Frontal cortex (tissue), 4 donors: ENCODE measurements at places on chromosomes 5 and 9.
A peak's percentile ranks its signal among the peaks of the same experiment; 100 is the strongest.

DNA sequence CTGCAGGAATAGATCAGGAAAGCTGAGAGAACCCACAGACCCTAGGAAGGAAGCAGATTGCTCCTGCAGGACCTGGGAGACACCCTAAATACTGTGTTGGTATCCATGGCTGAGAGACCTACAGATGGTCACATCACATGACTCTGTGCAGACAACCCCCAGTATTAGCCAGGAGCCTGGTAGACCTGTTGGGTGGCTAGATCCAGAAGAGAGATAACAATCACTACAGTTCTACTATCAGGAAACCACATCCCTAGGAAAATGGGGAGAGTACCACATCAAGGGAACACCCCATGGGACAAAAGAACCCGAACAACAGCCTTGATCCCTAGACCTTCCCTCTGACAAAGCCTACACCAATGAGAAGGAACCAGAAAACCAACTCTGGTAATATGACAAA lies 24.2 kb upstream of the MELK start:
- no peak for DNase-seq

- no peak for DNase-seq
These were observed 138.7 kb downstream of the ALDH1A1 start for GRCh38 chr9:72814083-72814597.

- DNase-seq: no peak
These were observed 2.3 kb downstream of the CRAT start for GRCh38 chr9:129108083-129108804.

DNA sequence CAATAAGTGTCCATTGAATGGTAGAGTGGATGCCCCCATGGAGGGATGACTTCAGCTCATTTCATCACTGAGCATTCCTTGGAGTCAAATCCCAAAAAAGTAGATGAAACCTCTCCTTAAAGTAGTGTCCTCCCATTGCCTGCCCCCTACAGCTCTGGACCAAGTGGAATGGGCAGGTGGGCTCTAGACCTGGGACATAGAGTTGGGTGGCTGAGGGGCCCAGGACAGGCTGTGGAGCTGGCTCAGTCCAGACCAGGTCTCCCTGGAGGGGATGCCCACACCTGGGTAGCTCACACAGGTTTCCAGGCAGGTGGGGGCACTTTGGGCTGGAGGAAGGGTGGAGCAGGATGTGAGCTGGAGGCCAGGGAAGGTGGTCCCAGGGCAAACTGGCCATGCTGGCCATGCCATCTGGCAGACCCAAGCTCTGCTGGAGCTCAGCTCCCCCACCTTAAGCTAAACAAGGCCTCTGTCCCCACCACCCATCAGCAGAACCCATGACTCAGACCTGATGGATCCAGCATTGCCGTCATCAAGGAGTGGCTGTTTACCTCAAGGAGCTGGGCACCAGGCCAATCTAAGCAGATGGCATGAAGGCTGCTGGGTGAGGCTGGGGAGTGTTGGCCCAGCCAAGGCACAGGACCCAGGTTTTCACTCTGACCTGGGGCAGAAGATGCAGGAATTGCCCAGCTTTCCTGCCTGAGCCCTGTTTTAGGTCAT lies 6.2 kb upstream of the SPINK4 start:
- no peak for DNase-seq

DNA sequence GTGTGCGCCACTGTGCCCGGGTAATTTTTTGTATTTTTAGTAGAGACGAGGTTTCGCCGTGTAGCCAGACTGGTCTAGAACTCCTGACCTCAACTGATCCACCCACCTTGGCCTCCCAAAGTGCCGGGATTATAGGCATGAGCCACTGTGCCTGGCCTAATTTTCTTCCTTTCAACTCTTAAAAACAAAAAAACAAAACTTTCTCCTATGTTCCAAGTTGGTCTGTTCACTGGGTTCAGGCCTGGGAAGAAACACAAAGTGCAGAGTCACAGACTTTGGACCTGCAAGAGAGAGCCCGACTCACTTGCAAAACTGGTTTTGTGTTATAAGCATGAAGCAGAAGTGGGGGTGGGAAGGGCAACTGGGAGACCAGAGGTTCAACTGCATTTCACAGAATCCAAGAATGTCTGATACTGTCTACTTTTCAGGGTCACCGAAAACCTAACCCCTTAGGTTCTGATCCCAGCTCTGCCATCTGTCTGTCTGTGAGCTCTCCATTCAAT lies 5.2 kb upstream of the HDHD3 start:
- DNase-seq: no peak

DNA sequence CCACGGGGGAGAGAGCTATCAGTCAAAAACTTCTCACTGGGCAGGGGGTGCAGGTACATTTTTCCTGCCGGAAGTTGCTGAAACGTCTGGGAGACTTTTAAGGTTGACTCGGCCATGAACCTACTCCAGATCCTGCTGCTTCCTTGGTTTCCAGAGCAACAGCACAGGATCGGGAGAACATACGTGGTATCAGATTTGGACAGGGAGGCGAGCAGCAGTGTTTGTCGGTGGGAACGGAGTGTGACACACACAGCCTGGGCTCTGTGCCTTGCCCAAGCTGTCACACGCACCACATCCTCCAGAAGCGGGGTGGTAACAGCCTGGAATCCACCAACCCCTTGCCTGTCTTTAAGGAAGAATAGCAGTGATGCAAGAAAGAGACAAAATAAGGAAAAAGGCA lies 276.5 kb downstream of the SLIT3 start:
- no peak for DNase-seq

DNA sequence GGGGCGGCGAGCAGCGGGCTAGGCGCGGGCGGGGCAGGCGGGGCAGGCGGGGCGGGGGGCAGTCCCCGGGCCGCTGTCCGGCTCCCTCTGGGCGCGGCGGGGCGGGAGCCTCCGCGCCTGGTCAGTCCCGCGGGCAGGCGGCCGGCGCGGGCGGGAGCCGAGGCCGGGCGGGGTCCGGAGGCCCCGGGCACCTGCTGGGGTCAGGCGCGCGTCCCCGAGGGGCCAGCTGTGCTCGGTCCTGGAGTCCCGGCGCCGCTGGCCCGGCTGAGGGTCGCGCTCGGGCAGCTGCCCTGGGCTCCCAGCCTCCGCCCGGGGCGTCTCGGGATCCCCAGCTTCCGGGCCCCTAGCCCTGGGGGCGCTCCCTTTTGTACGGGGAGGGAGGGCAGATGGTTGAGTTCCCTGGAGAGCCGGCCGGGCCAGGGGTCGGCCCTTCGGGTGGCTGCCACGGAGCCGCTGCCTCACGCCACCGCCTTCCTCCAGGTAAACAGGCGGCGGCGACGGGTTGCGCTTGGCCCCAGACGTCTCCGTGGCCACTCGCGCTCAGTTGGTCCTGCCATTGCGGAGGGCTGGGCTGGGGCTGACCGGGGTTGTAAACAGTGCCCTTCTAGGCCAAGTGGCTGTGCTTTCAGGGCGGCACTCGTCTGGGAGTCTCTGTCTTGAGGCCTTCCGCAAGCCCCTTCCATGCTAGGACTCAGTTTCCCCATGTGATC lies 473 bp downstream of the ZBTB34 start:
- no peak for DNase-seq

DNA sequence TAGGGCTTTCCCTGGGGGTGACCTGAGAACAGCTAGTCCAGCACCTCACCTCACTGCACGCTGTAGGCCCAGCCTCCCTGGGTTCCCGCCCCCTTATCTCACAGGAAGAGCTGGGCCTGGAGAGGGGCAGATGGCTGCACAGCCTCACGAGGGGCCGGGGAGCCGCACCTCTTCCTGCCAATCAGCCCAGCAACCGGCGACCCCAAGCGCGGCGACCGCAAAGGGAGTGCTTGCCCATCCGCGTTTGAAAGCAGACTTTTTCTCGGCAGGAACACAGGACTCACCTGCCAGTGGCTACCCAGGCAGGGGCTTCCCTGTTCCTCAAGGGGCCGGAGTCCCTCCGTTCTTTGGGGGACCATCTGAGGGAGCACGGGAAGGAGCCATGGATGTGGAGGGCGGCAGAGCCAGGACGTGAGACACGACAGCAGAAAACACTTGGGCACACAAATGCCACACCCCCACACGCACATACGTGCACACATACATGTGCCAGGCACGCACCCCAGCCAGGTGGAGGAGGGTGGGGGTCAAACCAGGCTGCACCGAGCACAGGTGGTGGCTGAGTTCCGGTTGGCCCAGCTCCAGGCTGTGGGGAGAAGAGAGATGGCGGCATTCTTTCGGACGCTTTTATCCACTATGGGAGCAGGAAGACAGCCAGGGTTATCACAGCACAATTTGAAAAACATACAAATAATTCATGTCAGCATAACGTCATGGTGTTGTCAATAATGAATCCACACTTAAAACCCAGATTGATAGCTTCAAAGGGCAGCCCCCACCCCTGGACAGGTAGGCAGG lies 11.3 kb downstream of the TMEM250 start:
- DNase-seq: no peak

DNA sequence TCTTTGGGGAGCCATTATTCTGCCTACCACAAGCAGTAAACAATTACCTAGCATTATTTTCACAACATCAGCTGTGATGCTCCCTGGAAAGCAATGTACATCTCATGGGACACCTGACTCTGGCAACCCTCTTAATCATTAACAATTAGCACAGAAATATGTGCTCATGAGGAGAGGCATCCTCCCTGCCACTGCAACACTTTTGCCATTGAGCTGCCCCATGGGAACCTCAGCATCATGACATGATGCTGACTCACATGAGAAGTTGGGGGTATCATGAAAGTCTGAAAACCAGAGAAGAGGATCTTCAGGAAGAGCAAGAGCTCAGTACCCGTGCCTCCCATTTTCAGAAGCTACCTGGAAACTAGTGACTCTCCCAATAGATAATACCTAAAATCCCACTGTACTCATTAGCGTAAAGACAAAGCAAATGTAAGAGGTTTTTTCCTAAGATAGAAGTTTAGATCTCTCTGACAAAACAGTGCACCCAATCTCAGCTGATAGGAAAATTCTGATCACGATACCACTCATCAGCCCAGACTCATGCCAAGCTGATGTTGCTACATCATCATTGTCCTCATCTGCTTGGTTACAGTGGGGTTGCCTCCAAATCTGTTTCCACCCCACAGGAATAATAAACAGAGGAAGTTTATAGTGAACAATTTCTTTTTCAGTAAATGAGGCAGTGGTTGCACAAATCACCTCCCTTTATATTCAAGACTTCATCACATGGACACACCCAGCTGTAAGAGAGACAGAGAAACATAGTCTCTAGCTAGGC lies 244.5 kb downstream of the NR2F1-AS1 start:
- no peak for DNase-seq

DNA sequence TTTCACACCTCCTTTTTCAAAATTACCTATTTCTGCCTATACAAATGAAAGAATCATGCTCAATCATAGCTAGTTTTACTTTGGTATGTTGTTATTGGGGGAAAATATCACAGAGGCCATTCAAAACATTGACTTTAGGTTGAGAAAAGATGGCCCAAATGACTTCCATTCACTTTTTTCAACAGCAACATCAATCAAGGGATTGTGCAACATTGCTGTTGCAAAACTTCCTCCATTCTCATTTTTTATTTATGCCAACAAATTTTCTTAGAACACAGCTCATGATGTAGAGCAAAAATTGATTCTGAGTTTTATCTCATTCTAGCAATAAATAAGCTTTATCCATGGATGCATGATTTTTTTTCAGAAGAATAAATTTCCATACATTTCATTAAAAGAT lies 93.6 kb upstream of the RORB start:
- no peak for DNase-seq

DNA sequence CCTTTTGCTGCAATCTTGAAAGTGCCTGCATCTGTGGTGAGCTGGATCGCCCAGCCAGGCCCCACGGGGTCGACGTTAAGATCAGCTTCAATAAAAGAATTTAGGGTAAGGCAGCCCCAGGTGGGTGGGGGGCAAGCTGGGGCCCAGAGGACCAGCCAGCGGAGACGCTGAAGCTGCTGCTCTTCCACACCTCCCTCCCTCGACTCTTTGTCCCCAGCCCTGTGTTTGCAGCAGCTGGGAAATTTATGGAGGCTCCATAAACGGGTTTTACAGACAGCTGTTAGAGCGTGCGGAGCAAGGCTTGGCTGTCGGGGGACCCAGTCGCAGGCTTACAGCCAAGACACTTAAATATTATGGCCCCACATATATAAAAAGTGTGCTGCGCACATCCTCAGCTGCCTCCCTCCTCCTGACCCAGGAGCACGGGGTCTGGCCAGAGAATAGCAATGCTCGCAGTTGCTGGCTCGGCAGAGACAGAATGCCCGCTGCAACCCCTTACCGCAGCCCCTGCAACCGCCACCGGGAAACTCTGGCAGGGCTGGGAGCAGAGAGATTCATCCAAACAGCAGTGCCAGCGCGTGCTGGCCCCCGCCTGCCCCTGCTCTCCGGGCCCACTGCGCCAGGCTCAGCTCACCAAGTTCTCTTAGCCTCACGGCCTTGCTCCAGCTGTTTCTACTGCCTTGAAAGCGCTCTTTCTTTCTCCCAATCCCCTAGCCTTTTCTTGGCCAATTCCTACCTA lies 28.4 kb upstream of the MVB12B start:
- DNase-seq: peak; percentile 44

GRCh38 chr9:35516479-35516878 lies 26.6 kb downstream of the RUSC2 start:
- DNase-seq: no peak

- DNase-seq: no peak
These were observed 10.1 kb downstream of the ISCA1 start for GRCh38 chr9:86272221-86272620.

DNA sequence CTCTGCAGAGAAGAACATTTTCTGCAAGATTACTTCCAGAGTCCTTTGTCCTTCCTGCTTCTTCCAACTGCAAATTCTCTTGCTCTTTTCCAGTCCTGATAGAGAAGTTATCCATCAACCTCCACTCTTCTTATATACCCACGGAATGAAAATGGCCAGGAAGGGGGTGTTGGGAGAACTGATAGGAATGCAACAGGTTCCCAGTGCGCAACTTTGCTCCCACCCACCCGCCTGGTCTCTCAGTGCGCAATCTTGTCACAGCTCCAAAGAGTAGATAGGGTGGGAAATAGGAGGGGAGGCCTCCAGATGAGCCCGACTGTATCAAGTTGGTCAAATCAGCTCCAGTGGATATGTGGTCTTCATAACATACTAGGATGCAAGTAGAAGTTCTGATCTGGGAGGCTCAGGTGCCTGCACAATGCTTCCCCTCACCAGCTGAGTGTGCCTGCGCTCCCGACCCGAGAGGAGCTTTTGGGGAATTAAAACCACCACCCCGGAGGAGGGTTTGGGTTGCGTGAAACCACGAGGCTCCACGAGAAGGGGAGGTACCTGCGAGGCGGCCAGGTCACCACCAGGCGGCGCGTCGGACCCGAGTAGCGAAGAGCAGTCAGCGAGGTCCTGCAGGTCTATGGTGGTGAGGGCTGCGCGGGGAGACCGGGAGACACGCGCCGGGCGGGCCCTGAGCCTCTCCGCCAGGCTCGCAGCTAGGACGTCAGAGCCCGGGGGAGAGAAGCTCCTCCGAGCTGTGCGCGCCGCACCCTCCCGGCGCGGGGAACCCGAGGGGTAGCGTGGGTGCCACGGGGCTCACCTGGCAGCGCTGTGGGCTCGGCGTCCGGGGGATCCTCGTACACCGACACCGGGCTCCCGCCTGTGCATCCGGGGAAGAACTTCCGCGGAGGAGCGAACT lies 835 bp downstream of the MCIDAS start:
- DNase-seq: peak; percentile 27

DNA sequence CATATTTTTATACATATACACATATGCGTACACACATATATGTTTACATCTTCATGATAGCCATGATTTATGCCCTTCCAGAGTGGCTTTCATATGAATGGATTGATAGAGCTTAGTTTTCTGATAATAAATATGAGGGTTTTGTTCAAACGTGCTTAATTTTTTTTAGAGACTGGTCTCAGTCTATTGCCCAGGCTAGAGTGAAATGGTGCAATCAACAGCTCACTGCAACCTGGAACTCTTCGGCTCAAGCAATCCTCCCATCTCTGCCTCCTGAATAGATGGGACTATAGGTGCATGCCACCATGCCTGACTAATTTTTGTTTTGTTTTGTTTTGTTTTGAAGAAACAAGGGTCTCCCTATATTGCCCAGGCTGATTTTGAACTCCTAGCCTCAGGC lies 48.6 kb upstream of the ZSWIM6 start:
- no peak for DNase-seq
